Stimulated activated CD4-positive, alpha-beta T cell treated with anti-CD3 and anti-CD28 coated beads, Interleukin-1b, Interleukin-23, amount 100 ng/mL, for 24 hours (primary cell): ENCODE measurements at places on chromosomes 16 and 17.

GRCh38 chr16:21645261-21645721 is 7.1 kb downstream of the IGSF6 start:
- DNase-seq: no peak

DNA sequence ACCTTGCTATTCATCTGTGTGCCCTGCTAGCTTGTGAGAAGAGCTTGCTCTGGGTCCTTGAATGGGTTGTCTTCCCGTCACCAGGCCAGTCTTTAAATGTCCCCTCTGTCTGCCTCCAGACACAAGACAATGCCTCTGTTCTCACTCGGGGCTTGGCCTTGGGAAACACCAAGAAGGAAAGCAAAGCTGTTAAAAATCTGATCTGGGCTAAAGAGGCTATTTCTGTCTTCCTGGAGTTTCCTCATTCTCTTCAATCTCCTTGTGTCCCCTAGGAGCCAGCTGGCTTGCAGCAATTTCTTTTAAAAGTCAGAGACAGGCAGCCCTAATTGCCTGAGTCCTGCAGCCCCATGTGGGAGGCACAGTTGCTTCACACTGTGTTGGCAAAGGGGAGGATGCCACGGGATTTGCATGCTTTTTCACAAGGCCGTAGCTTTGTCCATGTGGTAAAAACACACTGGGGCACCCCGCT is 2.5 kb downstream of the DNAI2 start:
- no peak for DNase-seq

GRCh38 chr16:85625053-85625452 is 11.9 kb downstream of the GSE1 start:
- DNase-seq: no peak

GRCh38 chr16:72401084-72401361 is 229.1 kb upstream of the PMFBP1 start:
- no peak for DNase-seq

GRCh38 chr17:31329221-31329620 is 7.8 kb upstream of the EVI2A start:
- DNase-seq: no peak

GRCh38 chr16:15907863-15908478 is 19.6 kb upstream of the CEP20 start:
- no peak for DNase-seq

DNA sequence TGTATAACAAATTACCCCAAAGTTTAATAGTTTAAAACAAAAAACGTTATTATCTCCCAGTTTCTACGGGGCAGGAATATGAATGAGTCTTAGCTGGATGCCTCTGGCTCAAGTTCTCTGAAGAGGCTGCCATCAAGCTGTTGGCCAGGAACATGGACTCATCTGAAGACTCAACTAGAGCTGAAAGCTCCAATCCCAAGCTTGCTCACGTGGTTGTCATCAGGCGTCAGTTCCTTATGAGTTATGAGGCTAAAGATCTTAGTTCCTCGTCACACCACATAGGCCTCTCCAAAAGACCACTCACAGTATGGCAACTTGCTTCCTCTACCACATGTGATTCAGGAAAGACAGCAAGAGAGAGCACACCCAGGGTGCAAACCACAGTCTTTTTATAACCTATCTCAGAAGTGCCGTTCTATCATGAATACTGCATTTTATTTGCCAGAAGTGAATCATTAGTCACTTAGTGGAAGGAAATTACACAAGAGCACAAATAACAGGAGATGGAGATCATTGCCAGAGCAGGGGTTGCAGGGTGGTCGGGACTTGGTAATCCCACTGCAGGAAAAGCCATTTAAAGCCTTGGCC is 48.7 kb upstream of the NLK start:
- DNase-seq: no peak
